AG09309 (cell line): ENCODE measurements at places on chromosomes 12 and 14.

GRCh38 chr14:23528555-23528954, 23.0 kb downstream of the ZFHX2 start:
- DNase-seq: no peak

GRCh38 chr12:102051431-102051965, 10.3 kb downstream of the WASHC3 start:
- no peak for DNase-seq

DNA sequence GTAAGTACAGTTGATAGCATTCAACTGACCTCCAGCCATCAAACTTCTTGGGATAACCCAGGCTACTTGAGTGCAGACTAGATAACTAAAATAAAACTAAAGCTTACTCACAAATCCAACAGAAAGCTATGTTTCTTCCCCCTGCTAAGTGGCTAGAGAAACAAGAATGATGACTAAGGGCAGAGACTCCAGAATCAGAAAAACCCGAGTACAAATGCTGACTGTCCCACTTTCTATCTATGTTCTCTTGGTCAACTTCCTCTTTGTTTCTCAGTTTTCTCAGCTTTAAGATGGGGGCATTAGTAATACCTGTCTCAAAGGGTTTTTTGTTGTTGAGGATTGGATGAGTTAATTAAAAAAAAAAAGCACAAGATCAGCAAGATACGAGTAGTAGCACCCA, 6.1 kb upstream of the NUAK1 start:
- DNase-seq: no peak

DNA sequence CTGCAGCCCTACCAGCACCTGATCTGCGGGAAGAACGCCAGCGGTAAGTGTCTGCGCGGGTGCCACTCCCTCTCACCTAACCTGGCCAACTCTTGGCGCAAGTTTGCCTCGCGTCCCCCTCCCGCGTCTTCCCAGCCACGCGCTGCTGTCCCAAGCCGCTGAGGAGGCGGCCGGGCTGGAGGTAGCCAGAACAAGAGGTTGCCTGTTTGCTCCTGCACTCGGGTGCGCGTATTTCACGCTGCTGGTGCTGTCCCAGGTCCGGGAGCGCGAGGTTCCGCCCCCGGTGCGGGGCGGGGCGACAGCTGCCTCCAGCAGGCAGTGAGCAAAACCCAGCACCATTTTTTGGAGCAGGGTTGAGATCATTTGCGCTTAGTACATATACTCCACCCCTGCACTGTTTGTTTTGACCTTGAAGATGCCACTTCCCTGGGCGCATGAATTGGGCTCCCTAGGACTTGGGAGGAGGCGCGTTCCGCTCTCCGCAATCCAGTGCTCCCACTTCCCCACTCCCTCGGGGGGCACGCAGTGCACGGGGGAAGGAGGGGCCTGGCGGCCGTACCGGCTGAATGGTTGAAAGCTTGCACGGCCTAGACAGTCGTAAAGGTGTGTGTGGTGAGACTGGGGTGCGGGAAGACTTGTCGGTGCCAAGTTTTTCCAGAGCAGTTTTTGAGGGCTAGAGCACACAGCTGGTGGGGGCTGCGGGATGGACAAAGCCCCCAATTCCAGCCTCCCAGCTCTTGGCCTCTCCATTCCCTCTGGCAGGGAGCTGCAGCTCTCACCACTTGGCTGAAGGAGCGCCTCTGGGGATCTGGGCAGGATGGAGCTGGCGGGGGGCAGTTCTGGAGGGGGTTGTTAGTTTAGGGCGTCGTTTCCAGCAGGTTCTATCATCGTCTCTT, 226.9 kb upstream of the CRY1 start:
- no peak for DNase-seq

GRCh38 chr12:12537421-12537820, 25.2 kb downstream of the DUSP16 start:
- no peak for DNase-seq

GRCh38 chr12:27176765-27177164, 67.3 kb upstream of the STK38L start:
- DNase-seq: no peak

DNA sequence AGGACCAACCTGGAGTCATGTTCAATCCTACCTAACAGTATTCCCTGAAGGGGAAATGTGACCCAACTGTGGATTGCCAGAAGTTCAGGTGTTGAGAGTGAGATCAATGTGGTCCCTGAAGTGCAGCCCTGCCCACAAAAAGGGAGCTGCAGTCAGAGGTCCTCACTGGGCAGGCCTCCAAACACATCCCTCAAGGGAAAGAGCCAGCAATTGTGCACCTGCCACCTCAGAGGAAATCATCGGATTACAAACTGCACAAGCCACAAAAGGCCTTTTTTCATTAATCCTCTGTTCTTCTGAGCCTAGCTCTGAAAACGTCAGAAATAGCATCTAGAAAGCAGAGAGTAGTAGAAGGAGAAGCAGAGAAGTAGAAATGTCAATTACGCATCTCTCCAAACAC, 10.8 kb upstream of the MDM1 start:
- no peak for DNase-seq

GRCh38 chr14:78086342-78086741, 83.8 kb upstream of the NRXN3 start:
- no peak for DNase-seq

DNA sequence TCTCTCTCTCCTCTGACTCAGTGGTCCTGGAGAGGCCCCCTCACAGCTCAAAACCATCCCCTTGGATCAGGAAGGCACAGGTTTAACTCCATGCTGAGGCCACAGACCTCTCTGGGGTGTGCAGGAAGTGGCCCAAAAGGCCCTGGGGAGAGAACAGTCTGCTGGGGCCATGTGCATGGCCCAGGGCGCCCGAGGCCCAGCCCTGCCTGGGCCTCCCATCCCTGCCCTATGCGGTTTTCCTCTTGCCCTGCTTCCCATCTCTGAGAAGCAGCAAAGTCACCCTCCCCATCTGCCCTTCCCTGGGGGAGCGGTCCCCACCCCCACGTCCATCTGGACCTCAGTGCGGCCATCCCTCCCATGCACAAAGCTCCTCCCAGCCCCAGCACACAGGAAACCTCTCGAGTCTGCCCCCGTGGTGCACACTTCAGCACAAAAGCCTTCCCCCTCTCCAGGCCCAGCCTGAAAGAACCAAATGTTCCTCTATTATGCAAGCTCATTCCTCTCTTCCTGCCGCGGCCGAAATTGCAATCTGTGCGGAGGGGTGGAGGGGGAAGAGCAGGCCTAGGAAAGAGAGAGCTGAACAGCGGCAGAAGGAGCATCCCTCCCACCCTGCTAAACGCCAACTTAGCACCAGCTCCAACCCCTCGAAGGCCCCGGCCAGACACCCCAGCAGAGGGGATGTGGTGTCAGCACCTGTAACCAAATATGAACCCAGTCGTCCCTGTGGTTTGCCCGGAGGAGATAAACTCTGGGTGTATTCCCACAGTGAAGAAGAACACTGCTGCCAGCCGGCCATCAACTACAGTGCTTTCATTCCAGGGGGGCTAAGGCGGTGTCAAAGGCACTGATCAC, 108.5 kb downstream of the SCARB1 start:
- DNase-seq: peak; percentile 73

DNA sequence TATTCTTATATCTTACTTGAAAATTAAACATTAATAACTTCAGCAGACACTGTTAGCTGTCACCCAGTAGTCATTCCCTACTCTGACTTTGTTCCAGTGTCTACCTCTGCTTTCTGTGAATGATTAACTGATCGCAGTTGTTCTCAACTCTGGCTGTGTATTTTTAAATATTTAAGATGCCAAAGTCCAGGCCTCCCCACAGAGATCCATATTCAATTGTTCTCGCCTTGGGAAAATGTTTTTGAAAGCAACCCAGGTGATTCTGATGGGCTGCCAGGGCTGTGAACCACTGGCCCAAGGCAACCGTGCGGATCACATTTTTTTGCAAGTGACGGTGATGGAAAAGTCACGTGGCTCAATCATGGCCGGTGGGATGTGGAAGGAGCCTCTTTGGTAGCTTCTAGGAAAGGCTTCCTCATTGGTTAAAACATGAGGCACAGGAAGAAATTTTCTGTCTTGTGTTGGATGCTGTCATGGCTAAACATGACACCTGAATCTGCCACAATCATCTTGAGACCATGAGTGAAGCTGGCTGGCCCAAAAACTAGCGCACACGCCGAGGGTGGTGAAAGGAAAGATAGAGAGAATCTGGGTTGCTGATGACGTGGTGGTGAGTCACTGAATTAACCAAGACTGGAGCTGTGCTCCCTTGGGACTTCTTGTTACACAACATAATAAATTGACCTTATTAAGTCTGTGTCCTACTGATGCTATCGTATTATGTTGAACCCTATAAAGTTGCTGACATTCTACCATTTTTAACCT, 37.2 kb downstream of the RDH12 start:
- peak; percentile 94 for DNase-seq

DNA sequence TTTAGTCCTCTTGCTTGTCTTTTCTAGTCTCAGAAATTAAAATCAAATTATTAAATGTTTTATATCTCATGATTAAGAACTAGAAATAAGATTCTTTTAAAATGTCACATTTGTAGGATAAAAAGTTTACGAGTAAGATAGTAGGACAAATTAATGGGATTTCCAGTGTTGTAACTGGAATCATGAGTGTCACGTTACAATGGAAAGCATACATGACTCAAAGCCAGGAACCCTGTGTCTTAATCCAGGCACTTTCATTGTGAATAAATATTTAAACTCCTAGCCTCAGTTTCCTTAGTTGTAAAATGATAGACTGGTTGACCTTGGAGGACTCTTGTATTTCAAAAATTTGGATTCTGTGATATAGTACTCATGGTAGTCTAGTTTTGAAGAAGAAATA, 84.9 kb downstream of the MIA2 start:
- DNase-seq: no peak

DNA sequence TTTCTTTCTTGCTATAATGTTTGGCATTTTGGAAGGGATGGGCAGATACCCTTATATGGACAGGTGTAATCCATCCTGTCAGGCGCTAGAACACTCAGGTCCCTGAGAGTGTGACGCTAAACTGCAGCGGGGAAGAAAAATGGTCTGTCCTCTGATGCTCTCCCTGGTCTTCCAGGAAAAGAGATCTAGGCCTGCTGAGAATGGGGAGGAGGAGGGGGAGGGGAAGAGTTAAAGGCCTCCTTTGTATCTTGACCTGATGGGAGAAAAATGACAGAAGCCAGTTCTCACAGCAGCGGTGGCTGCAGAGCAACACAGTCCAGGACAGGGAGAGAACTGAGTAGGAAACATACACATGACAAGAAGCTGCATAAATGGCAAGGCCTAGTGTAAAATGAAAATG, 61.1 kb downstream of the RPS6KA5 start:
- no peak for DNase-seq

DNA sequence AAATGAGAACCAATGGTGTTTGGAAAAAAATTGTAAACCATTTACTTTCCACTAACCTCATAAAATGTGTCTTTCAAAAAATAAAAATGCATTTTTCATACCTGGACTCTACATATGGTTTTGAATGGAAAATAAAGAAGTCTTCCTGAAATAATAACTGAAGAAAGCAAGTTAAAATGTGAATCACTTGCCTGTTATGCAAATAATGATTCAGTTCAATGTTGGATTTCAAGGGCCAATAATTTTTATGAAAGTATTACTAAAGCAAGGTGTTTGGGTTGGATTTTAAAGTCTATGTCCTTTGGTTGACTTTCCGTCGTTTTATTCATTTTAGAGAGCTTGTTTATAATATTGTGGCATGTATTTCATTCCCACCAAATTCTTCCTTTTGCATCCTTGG, 138.7 kb downstream of the CCDC91 start:
- DNase-seq: no peak
